A375 (cell line): ENCODE measurements at places on chromosomes 16 and 17. TPM values are rescaled to one million over a fixed set of nuclear protein-coding genes. Genes with fewer than 3 reads are reported as not detected.

FBXL19 gene
- total RNA-seq, result 32.0 and 35.8 TPM in 2 replicates

SLC13A2 gene
- total RNA-seq, result not detected in 2 replicates

MT1G gene
- total RNA-seq, result not detected in 2 replicates

KRT40 gene
- total RNA-seq, result not detected in 2 replicates

ABCA5 gene
- 4.1 and 4.7 TPM in 2 replicates for total RNA-seq

RPTOR gene
- 28.4 and 30.7 TPM in 2 replicates for total RNA-seq

TMEM98 gene
- total RNA-seq, result 12.4 and 18.6 TPM in 2 replicates

PPP1R27 gene
- 0.61 TPM in 1 of 2 replicates, not detected in the other for total RNA-seq

TOP3A gene
- total RNA-seq, result 63.3 and 65.4 TPM in 2 replicates

ANKS4B gene
- not detected in 2 replicates for total RNA-seq

ZNF750 gene
- total RNA-seq, result not detected in 2 replicates

ALDOC gene
- 116 and 133 TPM in 2 replicates for total RNA-seq

NPIPA3 gene
- total RNA-seq, result 3.7 and 4.7 TPM in 2 replicates

INTS2 gene
- total RNA-seq, result 11.7 and 13.7 TPM in 2 replicates

CHMP6 gene
- 17.2 and 18.8 TPM in 2 replicates for total RNA-seq

SOST gene
- total RNA-seq, result not detected in 2 replicates

PLA2G10 gene
- not detected in 2 replicates for total RNA-seq

CETP gene
- total RNA-seq, result not detected in 2 replicates

SMTNL2 gene
- total RNA-seq, result 0.08 TPM in 1 of 2 replicates, not detected in the other

C1QTNF1 gene
- total RNA-seq, result 11.4 and 12.8 TPM in 2 replicates

BCAR1 gene
- 36.0 and 38.9 TPM in 2 replicates for total RNA-seq

SP2 gene
- 4.0 and 5.4 TPM in 2 replicates for total RNA-seq

PRKCB gene
- total RNA-seq, result not detected in 2 replicates

RDM1 gene
- 3.1 and 4.3 TPM in 2 replicates for total RNA-seq

NPIPA5 gene
- total RNA-seq, result 1.4 TPM in 1 of 2 replicates, not detected in the other

METTL22 gene
- 15.6 and 20.9 TPM in 2 replicates for total RNA-seq

KCNH6 gene
- total RNA-seq, result not detected in 2 replicates

IRX3 gene
- total RNA-seq, result 8.7 and 10.0 TPM in 2 replicates

PPY gene
- not detected in 2 replicates for total RNA-seq

KRT36 gene
- not detected in 2 replicates for total RNA-seq

CORO7 gene
- 24.9 and 30.9 TPM in 2 replicates for total RNA-seq

EFCAB13 gene
- 4.6 and 8.4 TPM in 2 replicates for total RNA-seq

RNF222 gene
- total RNA-seq, result not detected in 2 replicates

GPRC5B gene
- total RNA-seq, result 1.0 and 2.2 TPM in 2 replicates

SDR42E2 gene
- total RNA-seq, result not detected in 2 replicates

SLC5A10 gene
- total RNA-seq, result not detected in 2 replicates

TSNAXIP1 gene
- total RNA-seq, result 0.66 and 1.6 TPM in 2 replicates

CHST5 gene
- 0.16 and 0.98 TPM in 2 replicates for total RNA-seq

KRTAP4-5 gene
- total RNA-seq, result not detected in 2 replicates

HSPB9 gene
- 0.08 TPM in 1 of 2 replicates, not detected in the other for total RNA-seq

KIF19 gene
- total RNA-seq, result not detected in 2 replicates

G6PC1 gene
- not detected in 2 replicates for total RNA-seq

EVPLL gene
- total RNA-seq, result 0.23 TPM in 1 of 2 replicates, not detected in the other

CCDC40 gene
- 6.7 and 8.1 TPM in 2 replicates for total RNA-seq

ADAM11 gene
- total RNA-seq, result 2.8 and 7.4 TPM in 2 replicates

HSF4 gene
- 16.1 and 23.6 TPM in 2 replicates for total RNA-seq

AATK gene
- 2.7 and 3.4 TPM in 2 replicates for total RNA-seq

TSC2 gene
- total RNA-seq, result 75.3 and 90.4 TPM in 2 replicates

HLF gene
- total RNA-seq, result 0.03 and 0.08 TPM in 2 replicates

SLC12A3 gene
- not detected in 2 replicates for total RNA-seq

HBM gene
- total RNA-seq, result not detected in 2 replicates
